ENCODE measurements at places on chromosomes 3 and 15. TPM values are rescaled to one million over a fixed set of nuclear protein-coding genes. Genes with fewer than 3 reads are reported as not detected.

CLDN16 gene
- not detected for polyA plus RNA-seq

KBTBD13 gene
- not detected for polyA plus RNA-seq

CELF6 gene
- polyA plus RNA-seq, result not detected

CXCR6 gene
- 0.10 TPM for polyA plus RNA-seq

ARNT2 gene
- not detected for polyA plus RNA-seq

CSK gene
- polyA plus RNA-seq, result 79.0 TPM

CDHR4 gene
- polyA plus RNA-seq, result not detected

GRCh38 chr15:74226761-74227540 is 9.2 kb upstream of the CCDC33 start:
- DNase-seq, result no peak

DNA sequence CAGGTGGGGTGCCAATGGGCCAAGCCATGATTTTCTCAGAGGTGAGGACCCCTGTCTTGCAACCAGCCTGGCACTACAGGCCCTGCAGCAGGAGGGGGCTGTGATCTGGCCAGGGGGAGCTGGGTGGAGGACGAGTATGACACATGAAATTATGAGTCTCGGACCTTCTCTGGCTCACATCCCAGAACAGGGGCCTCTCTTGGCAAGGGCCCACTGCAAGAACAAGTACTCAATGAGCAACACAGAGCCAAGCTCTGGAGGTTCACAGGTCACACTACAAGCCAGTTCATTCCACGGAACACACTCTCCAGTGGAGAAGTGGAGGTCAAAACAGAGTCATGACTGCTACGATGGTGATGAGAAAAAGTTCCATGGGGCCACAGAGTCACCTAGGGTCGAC is 28.3 kb downstream of the CCDC32 start:
- DNase-seq, result no peak

DNA sequence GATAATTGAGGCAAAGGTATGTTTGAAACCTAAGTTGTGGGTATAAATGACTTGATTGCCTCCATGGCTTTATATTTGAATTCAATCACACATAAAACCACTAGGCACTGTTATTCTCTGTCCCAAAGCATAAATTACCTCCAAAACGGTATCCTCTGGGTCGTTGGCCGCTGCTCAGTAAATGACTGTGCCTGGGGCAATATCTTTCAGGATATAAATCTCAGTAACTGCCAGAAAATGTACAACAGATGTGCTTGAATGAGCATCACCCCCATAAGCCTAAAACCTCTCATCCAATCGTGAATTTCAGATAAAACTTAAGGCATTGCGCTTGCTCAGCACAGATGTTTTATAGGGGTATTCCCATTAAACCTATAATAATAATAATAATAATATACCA is 19.0 kb upstream of the C3orf49 start:
- DNase-seq, result no peak

GRCh38 chr3:38229036-38229435 is 36.6 kb upstream of the SLC22A13 start:
- DNase-seq, result peak; percentile 16

DNA sequence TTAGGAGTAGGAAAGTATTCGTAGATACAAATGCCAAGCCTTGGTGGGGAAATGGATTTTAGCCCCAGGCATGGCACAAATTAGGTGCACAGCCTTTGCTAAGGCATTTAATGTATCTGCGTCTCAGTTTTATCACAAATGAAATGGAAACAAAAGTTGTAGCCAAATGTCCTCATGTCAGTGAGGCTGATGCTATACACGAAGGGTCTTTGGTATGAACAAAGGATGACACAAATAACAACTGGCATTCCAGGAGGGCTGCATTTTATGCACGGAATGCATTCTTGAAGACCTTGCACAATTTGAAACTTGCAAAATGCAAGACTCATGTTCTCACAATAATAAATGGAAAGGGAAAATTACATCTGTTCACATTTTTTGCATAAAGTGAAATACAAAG is 181.9 kb downstream of the SV2B start:
- no peak for DNase-seq

DNA sequence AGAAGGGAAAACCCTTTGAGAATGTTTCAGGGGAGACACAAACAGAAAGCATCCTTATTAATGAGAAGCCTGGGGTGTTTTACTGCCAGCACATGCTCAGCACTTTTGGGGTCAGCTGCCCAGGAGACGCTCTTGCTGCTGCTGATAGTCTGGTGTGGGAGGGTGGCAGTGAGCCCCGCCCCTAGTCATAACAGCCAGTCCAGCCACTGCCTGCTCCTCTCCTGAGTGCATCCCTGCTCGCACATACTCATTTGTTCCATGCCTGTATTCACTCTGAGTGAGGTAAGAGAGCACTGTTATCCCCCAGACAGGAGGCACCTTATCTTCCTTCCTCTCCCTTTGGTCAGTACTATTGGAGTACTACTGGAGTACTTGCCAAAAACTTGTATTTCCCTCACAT is 101.3 kb downstream of the ETFA start:
- DNase-seq, result no peak

Data from CD14-positive monocyte (primary cell).